ENCODE measurements at places on chromosomes 16 and 17.

DNA sequence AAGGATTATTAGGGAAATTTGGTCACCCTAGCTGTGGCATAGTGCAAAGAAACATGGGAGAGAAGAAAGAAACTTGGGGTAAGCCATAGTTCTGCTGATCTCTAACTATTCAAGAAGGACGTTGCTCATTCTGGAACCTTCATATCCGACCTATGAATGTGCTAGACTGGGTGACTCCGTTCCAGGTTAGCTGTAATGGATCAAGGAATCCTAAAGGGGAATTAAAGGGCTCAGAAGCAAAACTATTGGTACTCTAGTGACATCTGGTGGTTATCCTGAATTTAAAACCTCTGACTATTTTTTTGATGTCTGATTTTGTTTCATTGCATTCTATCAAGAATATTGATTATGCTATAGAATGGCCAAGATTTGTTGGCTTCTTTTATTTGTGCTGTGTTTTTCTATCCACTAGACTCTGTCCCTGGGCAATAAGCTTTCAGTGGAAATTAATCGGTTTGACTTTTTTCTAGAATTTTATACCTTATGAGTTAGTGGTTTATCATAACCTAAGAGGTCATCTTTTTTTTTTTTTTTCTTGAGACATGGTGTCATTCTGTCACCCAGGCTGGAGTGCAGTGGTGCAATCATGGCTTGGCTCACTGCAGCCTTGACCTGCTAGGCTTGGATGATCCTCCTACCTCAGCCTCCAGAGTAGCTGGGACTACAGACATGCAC, 19.5 kb downstream of the PCTP start:
- DNase-seq = peak; percentile 55

- DNase-seq = no peak
These were observed 28.4 kb downstream of the LDHD start for GRCh38 chr16:75088216-75088615.

- DNase-seq = peak; percentile 87
These were observed 9.4 kb downstream of the MAP3K14 start for GRCh38 chr17:45307290-45308015.

DNA sequence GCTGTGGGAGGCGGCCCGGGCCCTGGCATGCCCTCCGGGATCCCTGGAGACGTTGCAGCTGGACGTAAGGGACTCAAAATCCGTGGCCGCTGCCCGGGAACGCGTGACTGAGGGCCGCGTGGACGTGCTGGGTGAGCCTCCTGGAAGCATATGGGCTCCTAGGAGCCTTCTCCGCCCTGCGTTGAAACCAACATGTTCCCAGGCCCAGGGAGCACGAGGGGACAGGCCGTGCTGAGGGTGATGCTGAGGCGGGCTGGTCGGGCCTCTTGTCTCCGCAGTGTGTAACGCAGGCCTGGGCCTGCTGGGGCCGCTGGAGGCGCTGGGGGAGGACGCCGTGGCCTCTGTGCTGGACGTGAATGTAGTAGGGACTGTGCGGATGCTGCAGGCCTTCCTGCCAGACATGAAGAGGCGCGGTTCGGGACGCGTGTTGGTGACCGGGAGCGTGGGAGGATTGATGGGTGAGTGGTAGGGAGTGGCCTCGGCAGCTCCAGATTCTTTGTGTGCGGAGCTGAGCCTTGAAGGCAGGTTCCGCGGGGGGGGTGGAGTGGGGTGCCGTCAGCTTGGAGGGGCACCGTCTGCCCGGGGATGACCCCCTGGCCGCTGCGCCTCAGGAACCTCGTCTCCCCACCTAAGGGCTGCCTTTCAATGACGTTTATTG, 567 bp downstream of the HSD17B1 start:
- no peak for DNase-seq
